Stimulated activated CD4-positive, alpha-beta T cell treated with anti-CD3 and anti-CD28 coated beads, Interleukin-15, amount 100 ng/mL, for 48 hours (primary cell): ENCODE measurements at places on chromosomes 5 and 9.

DNA sequence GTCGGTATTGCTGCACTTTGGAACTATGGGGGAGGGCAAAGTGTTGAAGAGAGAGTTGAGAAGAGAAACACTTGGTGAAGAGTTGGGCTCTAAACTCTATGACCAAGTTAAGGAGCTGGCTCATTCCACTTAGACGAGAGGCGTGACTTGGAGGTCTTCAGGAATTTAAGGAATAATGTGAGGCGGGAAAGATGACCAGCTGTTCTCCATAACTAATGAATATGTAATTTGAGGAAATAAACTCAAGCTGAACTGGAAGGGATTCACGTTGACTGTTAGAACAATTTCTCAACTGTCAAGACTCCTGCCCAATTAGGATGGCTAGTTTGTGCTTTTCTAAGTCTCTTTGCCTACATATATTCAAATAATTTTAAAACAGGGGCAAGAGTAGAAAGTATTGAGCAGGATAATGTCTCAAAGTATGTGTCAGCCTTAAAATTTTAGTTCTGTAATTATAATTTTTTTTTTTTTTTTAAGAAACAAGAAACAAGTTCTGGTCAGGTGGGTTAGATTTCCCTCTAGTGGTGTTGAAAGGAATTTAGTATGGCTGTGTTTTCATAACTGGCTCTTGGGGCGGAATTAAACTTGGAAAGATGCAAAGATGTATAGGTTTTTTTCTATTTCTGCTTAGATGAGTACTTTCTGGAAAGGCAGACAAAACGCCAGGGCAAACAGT, 33.4 kb downstream of the TMEM252 start:
- no peak for DNase-seq

- no peak for DNase-seq
Observed at GRCh38 chr5:93649234-93649900, 66.3 kb downstream of the NR2F1 start.

DNA sequence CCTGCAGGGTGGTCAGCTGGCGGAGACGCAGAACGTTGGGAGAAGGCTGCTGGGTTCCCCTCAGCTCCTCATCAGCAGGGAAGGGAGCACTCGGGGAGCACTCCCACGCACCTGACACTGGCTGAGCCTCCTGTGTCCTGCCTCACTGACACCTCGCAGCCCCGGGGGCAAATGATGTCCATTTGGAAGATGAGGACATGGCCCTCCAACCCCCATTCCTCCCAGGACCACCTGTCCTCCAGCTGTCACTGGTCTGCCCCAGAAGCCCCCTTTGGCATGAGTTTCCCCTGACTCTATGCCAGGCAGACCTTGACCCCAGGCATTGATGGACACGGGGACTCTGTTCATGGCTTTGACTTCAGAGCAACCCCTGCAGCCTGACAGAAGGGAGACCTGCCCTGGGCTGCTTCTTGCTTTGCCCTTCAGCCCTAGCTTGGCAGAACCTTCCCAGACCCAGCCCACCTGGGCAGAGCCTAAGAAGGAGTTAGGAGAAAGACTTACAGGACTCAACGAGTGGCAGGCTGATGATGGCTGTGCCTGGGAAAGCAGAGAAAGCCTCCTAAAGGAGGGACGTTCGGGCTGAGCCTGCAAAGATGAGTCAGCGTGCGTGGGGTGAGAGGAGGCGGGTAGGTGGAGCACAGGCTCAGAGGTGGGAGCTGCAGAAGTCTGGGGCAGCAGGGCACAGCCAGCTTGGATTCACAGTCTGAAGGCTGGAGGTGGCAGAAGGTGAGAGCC, 90.6 kb downstream of the LMX1B start:
- peak; percentile 39 for DNase-seq

DNA sequence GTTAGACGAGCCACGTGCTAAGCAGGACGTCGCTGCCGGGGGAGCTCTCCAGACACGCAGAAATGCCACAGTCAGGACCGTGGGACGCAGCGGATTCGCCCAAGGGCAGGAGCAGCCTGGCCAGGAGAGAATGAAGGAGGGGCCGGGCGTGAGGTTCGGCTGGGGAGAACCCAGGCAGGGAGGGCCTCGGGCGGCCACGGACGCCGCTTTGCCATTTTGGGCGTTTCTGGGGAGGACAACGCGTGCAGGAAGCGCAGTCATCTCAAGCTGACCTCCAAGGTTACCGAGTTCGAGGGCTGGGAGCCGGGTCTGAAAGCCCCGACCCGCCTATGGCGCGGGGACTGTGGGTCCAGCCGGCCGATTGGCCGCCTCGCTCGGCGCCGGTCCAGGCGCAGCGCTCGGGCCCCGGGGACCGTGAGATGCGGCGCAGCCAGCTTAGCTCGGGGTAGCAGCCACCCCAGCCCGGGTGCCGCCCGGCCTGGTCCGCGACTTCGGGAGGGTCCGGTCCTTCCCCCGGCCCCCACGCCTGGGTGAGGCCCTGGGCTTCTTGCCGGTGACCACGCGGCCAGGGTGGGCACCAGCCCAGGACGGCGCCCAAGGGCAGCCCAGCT, 760 bp upstream of the MAN1B1 start:
- no peak for DNase-seq

DNA sequence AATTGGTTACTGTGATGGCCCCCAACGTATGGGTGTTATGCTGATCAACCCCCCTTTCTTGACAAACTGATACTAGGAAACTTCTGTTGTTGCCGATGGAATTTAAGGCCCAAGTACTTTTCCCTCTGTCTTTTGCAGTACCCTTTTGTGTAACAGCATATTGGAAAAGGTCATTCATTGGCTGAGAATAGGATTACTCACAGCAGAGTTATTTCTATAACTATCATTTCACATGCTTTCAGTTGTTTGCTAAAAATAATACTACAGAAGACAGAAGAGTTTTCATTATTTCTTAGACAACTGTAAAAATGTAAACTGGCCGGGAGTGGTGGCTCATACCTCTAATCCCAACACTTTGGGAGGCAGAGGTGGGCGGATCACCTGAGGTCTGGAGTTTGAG, 329.5 kb downstream of the KIAA0825 start:
- DNase-seq = no peak

DNA sequence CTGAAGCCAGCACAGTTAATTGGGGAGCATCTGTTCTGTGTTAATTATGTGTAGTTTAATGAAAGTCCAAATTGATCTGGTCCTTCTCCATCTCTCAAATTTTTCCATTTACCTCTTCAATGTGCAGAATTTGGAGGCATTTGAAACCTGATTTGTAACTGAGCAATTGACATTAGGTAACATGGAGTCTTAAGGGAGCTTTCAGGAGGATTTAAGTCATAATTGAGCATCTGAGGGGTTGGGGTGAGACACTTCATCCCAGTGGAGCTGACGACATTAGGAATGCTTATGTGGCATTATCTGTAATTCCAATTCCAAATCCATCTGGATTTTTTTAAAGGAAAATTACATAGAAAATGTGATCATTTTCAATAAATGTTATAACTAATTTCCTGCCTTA, 1015.9 kb downstream of the TLE1 start:
- DNase-seq = no peak

GRCh38 chr9:630817-631216, 210.7 kb upstream of the DMRT1 start:
- DNase-seq = no peak

GRCh38 chr5:161001604-161002003, 149.6 kb upstream of the ATP10B start:
- DNase-seq = no peak

DNA sequence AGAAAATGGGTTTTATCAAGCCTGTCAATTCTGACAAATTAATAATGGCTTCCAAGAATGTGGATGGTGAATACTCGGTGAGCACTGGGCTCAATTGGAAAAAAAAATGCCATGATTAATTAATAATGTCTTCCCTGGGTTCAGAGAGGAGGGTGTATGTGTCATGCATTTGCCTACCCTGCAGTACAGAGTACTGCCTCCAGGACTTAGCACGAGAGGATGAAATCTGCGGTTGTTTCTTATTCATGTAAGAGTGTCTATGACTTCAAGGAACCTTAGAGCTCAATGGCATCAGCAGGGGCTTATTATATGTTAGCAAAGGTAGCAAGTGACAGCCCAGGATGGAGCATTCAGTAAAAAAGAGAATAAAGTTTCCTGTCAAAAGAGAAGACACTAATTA, 132.7 kb downstream of the GRIA1 start:
- DNase-seq = no peak

DNA sequence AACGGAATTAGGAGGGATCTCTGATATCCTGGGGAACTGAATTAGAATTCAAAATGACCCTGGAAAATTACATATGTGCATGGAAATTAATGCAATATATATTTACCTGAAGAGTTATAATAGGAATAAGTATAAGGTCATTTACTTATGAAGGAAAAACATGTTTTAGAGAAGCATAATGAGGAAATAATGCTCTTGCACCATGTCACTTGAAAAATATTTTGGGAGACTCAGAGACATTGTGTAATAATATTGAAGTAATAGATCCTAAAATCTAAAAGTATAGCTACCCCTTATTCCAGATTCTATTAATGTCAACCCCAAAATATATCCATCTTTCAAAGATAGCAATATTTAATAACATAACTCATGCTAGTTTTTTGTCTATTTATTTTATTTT, 28.4 kb downstream of the SPZ1 start:
- no peak for DNase-seq

DNA sequence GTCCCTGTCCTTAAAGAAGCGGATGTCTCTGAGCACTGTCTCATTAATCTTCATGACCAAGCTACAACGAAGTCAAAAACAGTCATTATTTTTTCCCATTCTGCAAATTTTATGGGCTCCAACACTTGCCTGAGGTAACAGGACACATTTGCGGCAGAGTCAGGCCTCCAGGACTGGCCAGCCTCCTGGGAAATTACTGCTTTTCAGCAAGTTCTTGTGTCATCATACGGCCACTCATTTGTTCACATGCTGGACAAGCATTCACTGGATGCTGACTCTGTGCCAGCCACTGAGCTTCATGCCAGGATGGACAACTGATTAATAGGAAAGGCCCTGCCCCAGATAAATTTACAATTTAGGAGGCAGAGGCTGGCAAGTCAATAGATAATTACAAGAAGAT, 305.7 kb downstream of the ACTL7B start:
- DNase-seq = no peak

DNA sequence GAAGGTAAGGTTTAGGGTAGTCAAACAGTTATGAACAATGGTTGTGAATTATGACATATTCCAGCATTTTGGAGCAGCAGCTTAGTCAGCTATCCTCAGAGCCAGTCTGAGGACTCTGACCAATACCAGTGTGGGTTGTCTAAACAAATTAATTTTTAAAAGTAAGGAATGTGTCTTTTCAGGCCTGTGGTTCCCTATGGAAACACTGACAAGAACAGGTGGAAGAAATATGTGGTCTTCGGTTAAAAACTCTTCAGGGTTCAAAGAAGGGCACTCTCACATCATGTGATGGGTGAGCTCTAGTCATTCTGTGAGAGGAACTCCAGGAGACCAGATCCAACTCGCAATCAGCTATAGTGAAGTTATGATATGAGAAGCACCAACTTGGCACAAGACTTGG, 33.5 kb upstream of the ALDOB start:
- no peak for DNase-seq

GRCh38 chr5:178476531-178476930, 113.7 kb downstream of the COL23A1 start:
- DNase-seq = no peak

- no peak for DNase-seq
Observed at GRCh38 chr5:1323803-1324173, 21.1 kb downstream of the CLPTM1L start.
